ENCODE measurements at places on chromosomes 5 and 9. TPM values are rescaled to one million over a fixed set of nuclear protein-coding genes. Genes with fewer than 3 reads are reported as not detected.

The GTF3C4 gene
- 9.5 TPM for total RNA-seq

The KDM4C gene
- 33.7 TPM for total RNA-seq

DNA sequence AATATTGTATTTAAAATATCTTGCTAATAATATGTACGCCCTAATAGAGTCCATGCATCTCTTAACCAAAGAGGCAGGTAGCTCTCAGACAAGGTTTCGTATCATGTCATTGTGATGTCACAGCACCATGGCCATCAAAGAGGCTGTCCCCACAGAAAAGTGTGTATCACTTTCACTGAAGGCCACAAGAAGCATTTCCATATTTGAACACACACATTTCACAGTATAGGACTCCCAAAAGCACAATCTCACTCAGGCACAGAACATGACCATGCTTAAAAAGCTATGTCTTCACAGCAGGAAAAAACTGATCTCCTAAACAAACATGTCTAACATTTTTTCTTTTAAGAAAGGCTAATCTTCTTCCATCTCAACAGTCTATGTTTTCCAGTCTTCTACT, 133.8 kb downstream of the DENND1A start:
- DNase-seq, result no peak

GRCh38 chr9:108812396-108813025, 43.3 kb downstream of the ACTL7B start:
- DNase-seq, result no peak

DNA sequence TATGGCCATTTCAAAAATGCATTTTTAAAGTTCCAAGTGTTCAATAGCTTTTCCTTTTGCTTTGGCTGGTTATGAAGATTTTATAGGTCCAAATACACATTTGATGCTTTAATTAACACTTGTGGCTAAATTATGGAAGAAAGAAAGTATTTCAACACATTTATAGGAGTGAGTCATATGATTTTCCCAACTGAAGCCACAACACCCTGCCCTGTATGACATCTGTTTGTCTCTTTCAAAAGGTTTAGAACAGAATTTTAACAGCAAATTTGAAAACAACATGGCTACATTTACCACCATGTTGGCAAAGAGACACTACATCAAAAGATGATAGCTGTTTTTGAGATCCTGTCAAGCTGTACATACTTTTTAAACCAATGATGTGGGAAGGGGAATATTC, 99.4 kb downstream of the TMEM174 start:
- no peak for DNase-seq

GRCh38 chr9:106878934-106879333, 16.0 kb downstream of the ZNF462 start:
- DNase-seq, result no peak

GRCh38 chr9:93072383-93072795, 13.9 kb downstream of the SUSD3 start:
- DNase-seq, result no peak
